ENCODE measurements at places on chromosomes 1 and 21.
A peak's percentile ranks its signal among the peaks of the same experiment; 100 is the strongest.

DNA sequence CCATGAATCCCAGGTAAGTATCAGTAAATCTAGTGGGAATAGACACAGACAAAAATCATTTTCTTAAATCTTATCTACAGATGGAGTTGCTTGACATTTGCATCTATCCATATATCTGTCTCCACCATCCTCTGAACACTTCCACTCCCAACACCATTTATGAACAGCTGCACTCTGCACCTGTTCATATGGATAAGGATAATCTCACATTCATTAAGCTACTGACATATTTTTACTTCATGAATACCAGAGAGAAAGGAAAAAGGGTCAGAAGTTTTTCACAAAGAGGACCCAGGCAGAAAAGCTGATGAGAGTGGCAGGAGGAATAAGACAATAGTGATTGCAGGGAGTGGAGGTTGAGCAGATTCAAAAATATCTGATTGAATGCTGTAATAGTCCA, 222.6 kb downstream of the DNAH14 start:
- DNase-seq = peak; percentile 10

GRCh38 chr1:202221911-202222909, 28.6 kb downstream of the LGR6 start:
- DNase-seq = peak; percentile 50

- DNase-seq = no peak
These were observed 451.5 kb upstream of the ADAMTS5 start for GRCh38 chr21:27418346-27418745.

- no peak for DNase-seq
These were observed 31.6 kb upstream of the CCSAP start for GRCh38 chr1:229374485-229374884.

- peak; percentile 77 for DNase-seq
These were observed 104.6 kb upstream of the TTC34 start for GRCh38 chr1:2906085-2906484.

GRCh38 chr21:38293113-38293512, 36.3 kb downstream of the KCNJ15 start:
- DNase-seq = no peak

- DNase-seq = no peak
These were observed 86.8 kb downstream of the SPATA17 start for GRCh38 chr1:217717959-217718358.

DNA sequence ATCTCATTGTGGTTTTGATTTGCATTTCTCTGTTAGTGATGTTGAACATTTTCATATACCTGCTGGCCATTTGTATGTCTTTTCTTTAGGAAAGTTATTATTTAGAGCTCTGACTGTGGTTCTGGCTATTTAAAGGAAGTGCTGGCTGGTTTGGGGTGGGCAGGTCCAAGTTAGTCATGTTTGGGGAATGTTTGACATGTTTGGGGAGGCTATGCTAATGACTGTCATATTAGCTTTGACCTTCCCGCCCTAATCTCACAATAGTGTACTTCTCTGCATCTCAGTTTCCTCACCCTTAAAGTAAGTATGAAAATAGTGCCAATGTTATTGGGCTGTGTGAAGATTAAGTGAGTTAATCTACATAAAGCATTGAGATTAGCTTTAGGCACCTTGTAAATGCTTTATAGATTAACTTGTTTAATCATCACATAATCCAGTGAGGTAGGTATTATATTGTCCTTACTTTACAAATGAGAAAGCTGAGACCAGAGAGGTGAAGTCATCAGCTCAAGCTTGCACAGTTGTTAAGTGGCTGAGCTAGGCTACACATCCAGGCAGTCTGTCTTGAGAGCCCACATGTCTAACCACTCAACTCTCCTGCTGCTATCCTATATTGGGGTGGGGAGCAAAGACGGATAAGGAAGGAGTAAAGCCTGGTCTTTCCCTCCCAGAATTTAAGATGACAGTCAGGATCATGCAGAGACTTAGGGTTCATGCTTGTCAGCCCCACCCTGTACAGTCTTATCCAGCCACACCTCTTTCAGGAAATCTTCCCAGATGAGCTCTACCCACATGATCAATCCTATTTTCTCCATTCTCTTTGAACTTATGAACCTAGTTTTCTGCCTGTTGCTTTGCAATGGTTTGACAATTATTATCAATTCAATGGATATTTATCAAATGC, 22.8 kb upstream of the CRNN start:
- DNase-seq = no peak

DNA sequence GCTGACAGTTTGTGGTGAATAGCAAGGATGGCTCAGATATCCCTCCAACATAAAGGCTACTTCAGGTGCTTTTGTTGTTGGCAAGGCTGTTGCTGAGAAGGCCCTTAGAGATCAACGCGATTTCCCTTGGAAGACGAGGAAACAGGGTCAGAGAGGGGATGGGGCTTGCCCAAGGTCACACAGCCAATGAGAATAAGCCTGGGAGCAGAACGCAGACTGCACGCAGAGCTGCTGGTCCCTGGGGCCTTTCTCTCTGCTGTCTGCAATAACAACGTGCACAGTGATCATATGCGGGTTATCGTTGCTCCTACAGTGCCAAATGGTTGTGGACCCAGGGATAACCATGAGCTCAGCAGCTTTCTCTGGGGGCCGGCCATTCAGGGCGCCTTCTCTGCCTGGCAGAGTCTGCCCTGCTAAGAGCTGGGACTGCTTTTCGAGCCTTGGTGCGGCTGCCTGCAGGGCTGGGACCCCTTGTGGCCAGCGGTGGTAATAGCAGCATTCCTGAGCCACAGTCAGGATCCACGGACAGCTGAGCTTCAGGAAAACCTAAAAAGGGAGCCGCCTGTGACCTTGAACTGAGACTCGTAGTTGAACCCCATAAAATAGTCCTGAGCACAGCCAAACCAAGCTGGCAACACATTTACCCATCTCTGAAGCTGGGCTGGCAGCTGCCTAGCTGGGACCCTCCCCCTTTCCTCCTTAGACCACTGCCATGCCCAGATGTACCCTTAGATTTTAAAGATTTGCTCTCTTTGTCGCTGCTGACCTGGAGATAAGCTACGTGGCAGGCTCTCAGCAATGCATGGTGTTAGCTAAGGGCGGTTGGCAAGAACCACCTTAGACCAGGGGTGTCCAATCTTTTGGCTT, 39.8 kb downstream of the HTR6 start:
- DNase-seq = peak; percentile 88

- DNase-seq = no peak
These were observed 63.1 kb downstream of the C1orf21 start for GRCh38 chr1:184449916-184450315.

- no peak for DNase-seq
These were observed 37.6 kb upstream of the LMO4 start for GRCh38 chr1:87291107-87291506.

DNA sequence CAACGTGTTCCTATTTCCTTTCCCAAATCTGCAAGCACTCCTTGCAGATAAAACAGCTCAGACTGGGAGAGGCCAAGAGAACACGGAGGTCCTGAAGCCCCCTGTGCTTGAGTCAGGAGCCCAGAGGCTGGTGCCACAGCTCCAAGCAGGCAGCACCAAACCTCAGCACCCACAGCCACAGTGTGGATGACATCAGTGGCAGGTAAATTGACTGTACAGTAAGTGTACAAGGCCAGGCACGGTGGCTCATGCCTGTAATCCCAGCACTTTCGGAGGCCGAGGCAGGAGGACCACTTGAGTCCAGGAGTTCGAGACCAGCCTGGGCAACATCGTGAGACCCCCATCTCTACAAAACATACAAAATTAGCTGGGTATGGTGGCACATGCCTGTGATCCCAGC, 1.9 kb upstream of the COL6A1 start:
- no peak for DNase-seq

DNA sequence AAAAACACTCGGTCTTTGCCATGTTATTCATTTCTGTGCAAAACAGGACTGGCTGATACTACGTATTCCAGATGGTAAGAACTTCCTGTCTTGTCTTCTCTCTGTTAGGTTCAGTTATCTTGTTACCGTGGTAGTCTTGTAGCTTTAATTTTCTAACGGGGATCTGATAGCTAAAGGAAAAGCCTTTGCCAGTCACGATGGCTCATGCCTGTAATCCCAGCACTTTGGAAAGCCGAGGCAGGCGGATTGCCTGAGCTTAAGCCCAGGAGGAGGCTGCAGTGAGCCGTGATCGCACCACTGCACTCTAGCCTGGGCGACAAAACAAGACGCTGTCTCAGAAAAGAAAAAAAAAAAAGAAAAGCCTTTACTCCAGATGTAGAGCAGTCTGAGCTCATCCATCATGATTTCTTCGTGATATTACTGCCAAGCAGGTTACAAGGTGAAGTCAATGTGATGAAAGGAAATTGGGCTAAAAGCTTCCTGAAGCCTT, 11.1 kb upstream of the MSTO1 start:
- DNase-seq = peak; percentile 71

DNA sequence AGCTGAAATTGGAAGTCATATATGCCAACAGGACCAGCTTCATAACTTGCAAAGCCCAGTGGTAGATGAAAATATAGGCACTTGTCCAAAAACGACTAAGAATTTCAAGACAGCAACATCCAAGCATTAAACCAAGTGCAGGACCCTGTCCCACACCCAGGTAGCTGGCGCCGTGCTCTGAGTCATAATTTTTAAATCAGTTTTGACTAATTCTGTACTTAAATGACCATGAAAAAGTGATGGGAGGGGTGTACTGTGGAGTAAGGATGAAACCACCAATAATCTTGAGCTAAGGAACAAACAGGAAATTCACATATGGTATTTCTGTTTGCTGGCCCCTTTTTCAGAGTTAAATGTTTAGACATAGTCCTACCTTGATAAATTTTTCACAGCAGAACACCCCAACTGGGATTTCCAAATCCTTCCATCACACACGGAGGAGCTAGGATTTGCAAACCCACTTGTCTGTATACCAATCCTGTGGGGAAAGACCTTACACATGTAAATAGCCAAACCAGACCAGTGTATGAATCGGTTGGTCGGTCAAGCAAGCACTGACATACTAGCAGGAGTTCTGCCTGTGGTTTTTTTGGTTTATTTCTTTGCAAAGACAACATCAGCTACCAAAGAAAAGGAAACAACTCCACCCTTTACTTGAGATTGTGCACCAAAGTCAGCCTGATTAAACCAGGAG, 235.7 kb upstream of the RAB4A start:
- DNase-seq = no peak

- DNase-seq = no peak
These were observed 47.4 kb upstream of the RAB4A start for GRCh38 chr1:229223498-229223897.

DNA sequence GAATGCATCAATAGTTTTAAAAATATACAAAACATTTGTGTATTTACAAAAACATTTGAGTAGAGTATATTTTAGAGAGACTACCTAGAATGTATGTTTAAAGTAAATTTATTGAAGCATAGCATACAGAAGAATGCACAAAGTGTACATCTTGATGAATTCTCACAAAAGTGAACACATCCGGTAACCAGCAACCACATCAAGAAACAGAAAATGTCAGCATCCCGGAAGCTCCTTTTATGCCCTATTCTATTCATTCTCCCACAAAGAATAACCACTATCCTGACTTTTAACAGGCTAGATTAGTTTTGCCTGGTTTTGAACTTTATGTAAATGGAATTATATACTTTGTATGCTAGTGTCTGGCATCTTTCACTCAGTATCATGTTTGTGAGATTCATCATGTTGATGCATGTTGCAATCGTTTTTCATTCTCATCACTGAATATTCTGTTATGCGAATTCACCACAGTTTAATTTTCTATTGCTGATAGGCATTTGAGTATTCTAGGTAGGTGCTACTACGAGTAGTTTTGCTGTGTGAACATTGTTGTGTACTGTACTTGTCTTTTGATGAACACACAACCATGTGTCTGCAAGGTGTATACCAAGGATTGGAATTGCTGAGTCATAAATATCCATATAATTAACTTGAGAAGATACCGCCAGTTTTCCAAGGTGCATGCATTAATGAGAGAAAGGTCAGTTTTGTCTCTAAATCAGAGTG, 75.4 kb downstream of the CACHD1 start:
- DNase-seq = no peak

DNA sequence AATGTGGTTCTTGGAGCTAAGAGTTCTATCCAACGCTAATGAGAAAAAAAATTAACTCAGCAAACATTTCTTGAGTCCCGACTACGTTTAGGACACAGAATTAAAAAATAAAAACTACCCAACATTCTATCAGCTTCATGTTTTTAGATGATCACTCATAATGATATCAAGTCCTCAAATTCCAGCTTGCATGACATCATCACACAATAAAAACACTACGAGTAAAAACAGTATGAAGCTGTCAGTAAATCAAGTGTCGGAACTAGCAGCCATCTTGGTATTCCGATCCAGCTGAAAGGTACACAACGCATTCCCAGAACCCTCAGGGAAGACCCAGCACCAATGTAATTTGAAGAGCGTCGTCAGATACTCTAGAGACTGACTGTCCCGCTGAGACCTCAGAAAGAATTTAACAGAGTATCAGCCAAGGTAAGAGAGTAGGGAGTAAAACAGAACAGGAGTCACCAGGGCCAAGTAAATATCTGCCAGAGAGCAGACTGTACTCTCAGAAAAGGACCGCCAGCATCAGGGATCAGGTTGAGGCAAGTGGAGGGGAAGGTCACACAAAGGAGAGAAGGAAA, 57.0 kb downstream of the NRIP1 start:
- DNase-seq = no peak

DNA sequence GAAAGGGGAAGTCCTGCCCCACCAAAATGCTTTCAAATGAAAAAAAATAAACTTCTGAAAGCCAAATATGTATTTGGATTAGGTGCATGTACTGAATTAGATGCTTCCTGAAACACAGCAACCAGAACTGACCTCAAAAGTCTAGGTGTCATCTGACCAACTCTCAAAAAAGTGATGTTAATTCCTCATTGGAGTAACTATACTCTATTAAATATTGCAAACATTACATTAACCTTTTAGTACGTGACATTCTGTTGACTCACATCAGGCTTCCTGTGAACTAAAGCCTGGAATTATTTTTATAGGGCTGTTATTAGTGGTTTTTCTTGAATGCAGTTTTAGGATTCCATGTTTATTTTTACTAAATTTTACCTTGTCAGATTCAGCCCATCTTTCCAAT, 73.5 kb downstream of the ASTN1 start:
- no peak for DNase-seq

DNA sequence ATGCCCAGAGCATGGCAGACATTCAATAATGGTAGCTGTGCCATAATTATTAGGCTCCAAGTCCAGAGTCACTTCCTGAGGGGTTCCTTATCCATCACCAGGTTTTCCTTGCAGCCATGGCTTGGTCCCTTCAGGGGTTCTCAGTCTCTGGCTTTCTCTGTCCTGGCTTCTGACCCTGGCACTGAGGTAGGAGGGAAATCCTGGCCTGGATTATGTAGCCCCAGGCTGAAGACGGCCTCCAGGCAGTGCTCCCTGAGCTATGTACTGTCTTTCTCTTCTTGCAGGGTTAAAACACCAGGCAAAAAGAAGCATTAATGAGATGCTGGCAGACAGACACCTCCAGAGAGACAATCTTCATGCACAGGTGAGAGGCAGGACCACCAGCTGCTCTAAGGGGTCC, 9.5 kb upstream of the PADI3 start:
- peak; percentile 95 for DNase-seq

- DNase-seq = peak; percentile 76
These were observed 868 bp downstream of the C1orf21 start for GRCh38 chr1:184387476-184388318.

DNA sequence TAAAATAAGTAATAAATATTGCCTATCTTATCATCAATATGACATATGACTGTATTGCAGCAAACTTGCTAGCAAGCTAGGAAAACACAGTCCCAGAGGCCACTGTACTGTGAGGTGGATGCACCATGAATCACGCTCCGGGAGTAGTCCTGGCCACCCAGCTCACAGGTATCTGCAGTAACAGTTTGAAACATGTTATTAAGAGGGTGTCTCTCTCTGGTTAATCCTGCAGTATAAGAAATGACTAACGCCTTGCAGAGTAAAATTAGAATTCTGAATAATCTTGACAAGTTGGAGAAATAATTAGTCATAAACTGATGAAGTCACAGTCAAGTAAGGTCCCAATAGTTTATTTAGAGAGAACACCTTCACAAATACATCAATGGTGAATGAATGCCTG, 34.0 kb upstream of the DPT start:
- DNase-seq = no peak
